ENCODE measurements at places on chromosomes 2 and 18. TPM values are rescaled to one million over a fixed set of nuclear protein-coding genes. Genes with fewer than 3 reads are reported as not detected.
A peak's percentile ranks its signal among the peaks of the same experiment; 100 is the strongest.

DNA sequence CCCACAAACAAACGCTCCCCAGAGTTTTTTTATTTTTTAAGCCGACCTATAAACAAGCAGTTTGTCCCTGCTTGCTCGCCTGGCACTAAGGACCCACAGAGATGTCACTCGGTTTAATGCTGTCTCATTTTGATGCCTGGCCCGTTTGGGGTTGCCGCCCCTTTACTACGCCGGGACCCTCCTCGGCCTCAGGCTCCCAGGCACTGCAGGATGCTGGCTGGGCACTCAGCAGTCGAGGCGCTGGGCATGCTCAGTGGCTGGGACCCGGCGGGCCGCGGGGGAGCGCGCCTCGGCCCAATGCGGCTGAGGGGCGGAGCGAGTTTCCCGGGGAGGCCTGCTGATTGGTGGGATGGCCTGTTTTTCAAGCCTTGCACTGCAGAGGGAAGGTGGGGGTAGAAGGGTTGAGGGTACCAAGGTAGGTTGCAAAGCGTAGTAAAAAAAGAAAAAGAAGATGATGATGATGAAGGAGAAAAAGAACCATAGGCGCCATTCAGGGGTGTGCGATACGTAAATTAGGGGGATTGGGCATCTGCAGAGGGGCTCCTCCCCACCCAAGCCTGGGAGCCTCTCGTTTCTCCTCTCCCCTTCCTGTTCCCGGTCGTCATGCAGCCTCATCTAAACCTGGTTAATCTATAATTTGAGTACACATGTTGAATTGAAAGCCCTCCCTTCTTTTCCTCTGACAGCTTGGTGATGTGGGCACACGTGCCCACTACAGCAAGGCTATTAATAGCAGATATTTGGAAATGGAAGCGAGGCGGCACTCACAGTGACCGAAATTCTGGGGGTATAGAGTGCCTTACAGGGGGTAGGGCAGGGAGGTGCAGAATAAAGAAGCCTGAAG is 1.5 kb upstream of the IRS1 start:
- peaks cover 7% of the 10 kb centered on the region for H3K27me3 ChIP-seq
- peaks cover 30% of the 10 kb centered on the region for H3K4me1 ChIP-seq
- DNase-seq: peak; percentile 59

- H3K4me1 ChIP-seq: no peaks in the 10 kb centered on the region
- DNase-seq: no peak
- H3K27me3 ChIP-seq: no peaks in the 10 kb centered on the region
- no peak overlapping the region for H3K27ac ChIP-seq
- no peaks in the 10 kb centered on the region for H3K36me3 ChIP-seq
Measured at GRCh38 chr2:186772579-186772978, 76.4 kb downstream of the ZSWIM2 start.

SDC1 gene
- not detected for total RNA-seq

BMP10 gene
- total RNA-seq: 0.57 TPM

SP5 gene
- not detected for total RNA-seq

DNA sequence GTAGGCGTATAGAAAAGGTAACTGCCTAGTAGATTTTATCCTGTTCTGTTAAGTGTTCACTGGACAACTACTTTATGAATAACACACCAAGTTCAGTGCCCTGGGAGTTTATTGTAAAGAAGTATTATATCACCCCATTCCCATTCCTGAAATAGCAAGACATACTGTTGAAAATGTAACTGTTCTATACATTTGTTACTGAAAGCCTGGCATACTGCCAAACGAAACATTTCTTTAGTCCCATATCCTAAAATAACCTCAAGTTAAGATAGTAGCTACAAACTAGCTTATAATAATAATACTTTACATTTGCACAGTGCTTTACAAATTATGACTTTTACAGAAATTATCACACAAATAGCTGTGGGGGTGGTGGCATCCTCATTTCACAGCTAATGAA is 25.1 kb downstream of the SPDYA start:
- no peaks in the 10 kb centered on the region for H3K27me3 ChIP-seq
- H3K27ac ChIP-seq: no peak overlapping the region
- no peaks in the 10 kb centered on the region for H3K4me1 ChIP-seq
- no peak for DNase-seq
- H3K4me3 ChIP-seq: no peak overlapping the region
- H3K36me3 ChIP-seq: no peaks in the 10 kb centered on the region

DNA sequence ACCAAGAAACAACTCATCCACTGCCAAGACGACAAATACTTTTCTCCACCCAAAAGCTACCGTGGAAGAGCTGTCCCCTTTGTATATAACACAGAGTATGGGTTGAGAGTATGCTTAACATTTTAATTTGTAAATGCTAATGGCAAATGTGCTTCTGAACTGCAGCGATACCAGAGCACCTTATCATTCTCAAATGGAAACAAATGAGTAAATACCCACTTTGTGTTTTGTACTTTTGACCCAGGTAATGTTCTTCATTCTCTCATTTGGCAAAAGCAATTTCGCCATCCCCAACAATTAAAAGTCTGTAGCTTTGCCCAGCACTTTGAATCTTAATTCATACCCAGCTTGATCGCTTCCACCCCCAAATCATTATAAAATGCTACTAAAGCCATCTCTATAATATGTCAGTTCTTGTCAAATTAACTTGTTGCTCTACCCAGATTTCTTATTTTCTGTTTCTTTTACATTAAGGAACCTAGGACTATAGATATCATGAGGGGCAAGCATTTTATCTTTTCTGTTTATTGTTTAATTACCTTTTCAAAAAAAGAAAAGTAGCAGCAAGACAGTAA is 6.2 kb upstream of the POU3F3 start:
- peaks cover 52% of the 10 kb centered on the region for H3K27me3 ChIP-seq
- peaks cover 6% of the 10 kb centered on the region for H3K4me1 ChIP-seq
- no peak overlapping the region for H3K27ac ChIP-seq
- H3K36me3 ChIP-seq: no peaks in the 10 kb centered on the region
- no peak overlapping the region for H3K4me3 ChIP-seq
- no peak for DNase-seq

SIX2 gene
- not detected for total RNA-seq

DNA sequence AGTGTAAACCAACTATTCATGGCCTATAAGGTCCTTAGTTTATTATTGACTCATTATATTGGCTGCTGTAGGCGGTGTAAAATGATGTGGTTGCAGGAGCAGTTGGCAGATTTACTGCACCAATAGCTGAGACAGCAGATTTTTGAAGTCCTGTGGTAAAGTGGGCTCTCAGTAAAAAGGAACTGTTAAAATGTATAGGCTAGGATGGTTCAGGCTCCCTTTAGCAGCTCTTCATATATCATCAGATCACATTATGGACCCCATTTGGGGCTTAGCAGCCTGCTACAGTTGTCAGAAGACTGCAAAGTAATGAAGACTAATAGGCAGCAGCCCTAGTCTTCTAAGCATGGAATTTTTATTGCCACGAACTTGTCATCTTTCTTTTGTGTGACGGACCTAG is 27.8 kb downstream of the MTX2 start:
- no peaks in the 10 kb centered on the region for H3K27me3 ChIP-seq
- H3K4me1 ChIP-seq: no peaks in the 10 kb centered on the region
- no peak overlapping the region for H3K27ac ChIP-seq
- no peak overlapping the region for H3K4me3 ChIP-seq
- no peak for DNase-seq
- H3K36me3 ChIP-seq: peaks cover 4% of the 10 kb centered on the region

DNA sequence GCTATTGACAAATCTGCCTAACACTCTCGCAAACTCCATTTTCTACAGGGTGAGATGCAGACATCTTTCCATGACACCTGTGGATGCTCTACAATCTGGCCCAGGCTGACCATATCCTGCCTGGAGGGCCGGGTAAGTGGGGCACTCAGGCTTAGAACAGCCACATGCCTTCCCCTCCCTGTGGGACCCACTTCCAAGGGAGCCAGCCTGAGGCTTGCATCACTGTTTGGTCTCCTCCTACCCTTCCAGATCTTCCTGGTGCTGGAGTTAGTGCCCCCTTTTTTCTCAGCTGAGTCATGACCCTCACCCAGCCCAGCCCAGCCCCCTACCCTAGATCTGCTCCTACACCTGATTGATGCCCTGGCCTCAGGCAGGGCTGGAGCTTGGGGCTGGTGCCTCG is 150.2 kb upstream of the MSH6 start:
- H3K4me1 ChIP-seq: no peaks in the 10 kb centered on the region
- H3K36me3 ChIP-seq: no peaks in the 10 kb centered on the region
- H3K27ac ChIP-seq: no peak overlapping the region
- no peaks in the 10 kb centered on the region for H3K27me3 ChIP-seq
- no peak for DNase-seq
- no peak overlapping the region for H3K4me3 ChIP-seq

EVA1A gene
- total RNA-seq: not detected

GRCh38 chr2:201572846-201573508 is 70.3 kb downstream of the TMEM237 start:
- peaks cover 2% of the 10 kb centered on the region for H3K27me3 ChIP-seq
- no peak for DNase-seq
- H3K36me3 ChIP-seq: no peaks in the 10 kb centered on the region
- no peak overlapping the region for H3K27ac ChIP-seq
- no peak overlapping the region for H3K4me3 ChIP-seq
- H3K4me1 ChIP-seq: no peaks in the 10 kb centered on the region

FSHR gene
- total RNA-seq: not detected

SPC25 gene
- 0.96 TPM for total RNA-seq

PLCD4 gene
- 0.12 TPM for total RNA-seq

- H3K27me3 ChIP-seq: no peaks in the 10 kb centered on the region
- H3K36me3 ChIP-seq: no peaks in the 10 kb centered on the region
- no peak overlapping the region for H3K4me3 ChIP-seq
- H3K27ac ChIP-seq: no peak overlapping the region
Measured at GRCh38 chr2:118634876-118635275, 212.6 kb downstream of the EN1 start.

- no peak overlapping the region for H3K27ac ChIP-seq
- no peaks in the 10 kb centered on the region for H3K27me3 ChIP-seq
- no peaks in the 10 kb centered on the region for H3K36me3 ChIP-seq
- DNase-seq: no peak
- no peak overlapping the region for H3K4me3 ChIP-seq
Measured at GRCh38 chr2:119384971-119385370, 18.2 kb downstream of the DBI start.

DNA sequence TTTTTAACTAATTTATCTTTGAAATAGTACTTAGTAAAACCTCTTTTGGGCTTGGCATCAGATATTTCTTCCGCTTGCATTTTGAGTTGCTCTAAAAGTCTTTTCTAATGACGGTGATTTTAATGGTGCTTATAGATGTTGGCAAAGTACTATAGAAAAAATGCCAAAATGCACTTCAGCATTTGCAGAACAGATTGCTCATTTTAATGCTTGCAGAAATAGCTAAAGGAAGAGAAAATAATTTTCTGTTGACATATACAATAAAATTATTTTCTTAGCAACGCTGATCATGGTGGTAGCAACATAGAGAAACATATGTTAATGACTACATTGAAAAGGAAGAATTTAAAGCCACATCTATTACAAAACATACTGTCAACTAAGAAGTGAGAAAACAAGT is 170.7 kb downstream of the STK39 start:
- no peaks in the 10 kb centered on the region for H3K4me1 ChIP-seq
- H3K27me3 ChIP-seq: no peaks in the 10 kb centered on the region
- H3K4me3 ChIP-seq: no peak overlapping the region
- H3K27ac ChIP-seq: no peak overlapping the region
- H3K36me3 ChIP-seq: peaks cover 8% of the 10 kb centered on the region

MC4R gene
- not detected for total RNA-seq

GRCh38 chr2:48560546-48561209 is 30.7 kb downstream of the STON1 start:
- no peak overlapping the region for H3K27ac ChIP-seq
- no peaks in the 10 kb centered on the region for H3K27me3 ChIP-seq
- DNase-seq: no peak
- no peaks in the 10 kb centered on the region for H3K36me3 ChIP-seq

DNA sequence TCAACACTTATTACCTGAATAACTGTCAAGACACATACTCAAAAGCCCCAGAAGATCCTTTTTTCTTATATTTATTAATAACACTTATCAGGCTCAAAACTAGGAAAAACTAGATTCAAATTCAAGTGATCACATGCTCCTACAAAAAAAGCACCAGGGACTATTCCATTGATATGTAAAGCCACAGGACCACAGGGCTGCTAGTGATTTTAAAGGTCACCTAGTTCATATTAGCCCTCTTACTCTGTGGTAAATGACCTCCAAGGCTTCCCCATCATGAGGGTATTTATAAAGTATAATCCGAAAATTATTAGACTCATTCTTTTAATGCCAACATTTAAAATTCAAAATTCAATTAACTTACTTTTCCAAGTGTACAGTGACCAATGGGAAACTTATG is 52.5 kb downstream of the LRPPRC start:
- no peaks in the 10 kb centered on the region for H3K4me1 ChIP-seq
- no peaks in the 10 kb centered on the region for H3K27me3 ChIP-seq
- no peak for DNase-seq

GRCh38 chr2:40466935-40467572 is 15.2 kb upstream of the SLC8A1 start:
- H3K4me3 ChIP-seq: no peak overlapping the region
- no peaks in the 10 kb centered on the region for H3K4me1 ChIP-seq
- no peak overlapping the region for H3K27ac ChIP-seq
- no peaks in the 10 kb centered on the region for H3K27me3 ChIP-seq

- H3K27ac ChIP-seq: no peak overlapping the region
- H3K27me3 ChIP-seq: no peaks in the 10 kb centered on the region
- no peak overlapping the region for H3K4me3 ChIP-seq
- no peak for DNase-seq
- no peaks in the 10 kb centered on the region for H3K36me3 ChIP-seq
Measured at GRCh38 chr2:161981679-161982250, 92.2 kb downstream of the DPP4 start.

DNA sequence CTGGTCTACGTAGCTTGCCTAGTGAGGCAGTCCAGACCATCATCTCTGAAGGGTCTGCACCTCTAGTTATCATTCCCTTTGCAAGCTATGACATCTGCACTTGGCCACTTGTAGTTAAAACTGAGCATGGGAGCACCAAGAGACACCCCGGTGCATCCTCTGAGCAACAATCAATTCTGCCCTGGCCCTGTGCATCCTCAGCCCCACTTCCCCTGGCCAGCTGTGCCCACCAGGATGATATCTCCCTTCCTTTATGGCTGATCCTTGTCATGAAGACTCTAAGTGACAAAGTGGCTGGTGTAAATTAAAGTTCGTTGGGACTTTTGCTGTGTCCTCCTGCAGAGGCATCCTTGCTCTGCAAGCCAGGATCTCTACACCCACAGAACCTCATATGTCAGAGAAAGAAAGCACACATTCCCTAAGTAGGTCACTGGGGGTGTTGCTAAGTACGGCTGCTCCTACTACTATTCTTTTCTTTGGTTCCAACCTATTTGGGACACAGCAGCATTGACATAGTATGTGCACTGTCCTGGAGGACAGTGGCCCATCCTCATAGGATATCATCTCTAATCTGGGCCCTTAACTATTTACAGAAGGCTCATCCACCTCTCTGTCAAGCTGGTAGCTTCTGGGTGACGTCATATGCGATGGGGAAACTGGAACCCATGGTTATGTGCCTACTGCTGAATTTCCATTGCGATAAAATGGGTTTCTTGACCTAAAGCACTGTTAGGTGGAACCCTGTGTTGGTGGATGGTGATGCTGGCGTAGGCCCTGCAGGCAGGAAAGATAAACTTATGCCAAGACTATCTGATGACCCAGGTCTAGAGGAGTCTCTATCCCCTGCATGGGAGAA is 384.3 kb upstream of the ID2 start:
- H3K4me1 ChIP-seq: peaks cover 13% of the 10 kb centered on the region
- no peak overlapping the region for H3K4me3 ChIP-seq
- no peaks in the 10 kb centered on the region for H3K27me3 ChIP-seq
- H3K27ac ChIP-seq: no peak overlapping the region

All from CD4-positive, CD25-positive, alpha-beta regulatory T cell (primary cell).